ENCODE measurements at places on chromosomes 13 and 19.

DNA sequence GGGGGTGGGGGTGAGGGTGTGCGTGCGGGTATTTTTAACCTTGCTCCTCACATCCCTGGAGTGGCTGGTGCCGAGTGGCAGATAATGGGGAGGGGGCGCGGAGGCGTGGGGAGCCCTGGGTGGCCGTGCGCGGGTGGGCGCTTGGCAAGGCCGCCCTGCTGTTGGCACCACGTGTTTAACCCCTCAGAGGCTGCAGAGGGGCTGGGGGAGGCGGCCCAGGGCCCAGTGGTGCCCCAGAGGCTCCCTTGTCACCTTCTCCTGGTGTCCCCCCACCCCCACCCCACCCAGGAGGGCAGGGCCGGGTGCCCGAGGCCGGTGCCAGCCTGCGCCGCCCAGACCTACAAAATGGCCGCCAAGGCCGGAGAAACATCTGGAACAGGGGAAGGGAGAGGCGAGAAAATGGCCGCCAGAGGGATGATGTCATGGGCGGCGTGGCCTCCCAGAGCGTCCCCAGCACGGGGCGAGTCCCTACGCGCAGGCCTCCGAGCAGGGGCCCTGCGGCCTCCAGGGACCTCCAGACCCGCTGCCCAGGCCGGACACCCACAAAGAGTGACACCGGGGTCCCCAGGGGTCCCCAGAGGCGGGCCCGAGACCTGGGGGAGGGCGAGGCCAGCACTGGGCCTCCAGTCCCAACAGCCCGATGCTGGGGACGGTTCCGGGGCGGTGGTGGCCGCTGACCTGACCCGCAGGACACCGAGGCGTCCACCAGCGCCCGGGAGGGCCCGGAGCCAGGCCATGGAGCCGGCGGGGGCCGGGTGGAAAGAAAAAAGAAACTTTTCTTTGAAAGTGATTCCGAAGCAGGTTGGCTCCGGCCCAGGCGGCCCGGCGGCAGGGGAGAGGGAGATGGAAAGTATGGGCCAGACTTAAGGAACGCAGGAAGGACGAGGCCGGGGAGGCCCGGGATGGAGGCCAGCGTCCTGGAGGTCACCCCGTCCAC is 38.2 kb downstream of the NFIC start:
- DNase-seq: no peak

DNA sequence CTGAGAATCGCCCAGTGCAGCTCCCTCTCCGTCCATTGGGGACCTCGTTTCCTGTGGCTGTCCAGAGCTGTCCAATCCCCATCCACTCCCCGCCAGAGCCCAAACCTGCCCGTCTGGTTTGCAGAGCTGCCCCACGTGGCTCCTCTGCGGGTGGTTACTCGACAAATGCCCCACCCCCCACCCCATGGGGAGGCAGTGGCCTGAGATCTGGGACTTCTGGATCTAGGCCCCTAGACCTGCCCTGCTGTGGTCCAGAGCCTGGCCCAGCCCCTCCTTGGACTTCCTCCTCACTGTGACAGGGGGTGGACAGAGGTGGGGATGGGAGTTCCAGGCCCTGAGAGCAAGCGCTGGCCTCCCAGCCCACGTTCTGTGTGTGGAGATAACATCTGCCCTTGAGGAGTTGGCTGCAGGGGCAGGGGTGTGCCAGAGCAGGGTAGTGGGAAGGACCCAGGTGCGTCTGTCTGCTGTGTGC is 29.1 kb downstream of the PAK4 start:
- no peak for DNase-seq

DNA sequence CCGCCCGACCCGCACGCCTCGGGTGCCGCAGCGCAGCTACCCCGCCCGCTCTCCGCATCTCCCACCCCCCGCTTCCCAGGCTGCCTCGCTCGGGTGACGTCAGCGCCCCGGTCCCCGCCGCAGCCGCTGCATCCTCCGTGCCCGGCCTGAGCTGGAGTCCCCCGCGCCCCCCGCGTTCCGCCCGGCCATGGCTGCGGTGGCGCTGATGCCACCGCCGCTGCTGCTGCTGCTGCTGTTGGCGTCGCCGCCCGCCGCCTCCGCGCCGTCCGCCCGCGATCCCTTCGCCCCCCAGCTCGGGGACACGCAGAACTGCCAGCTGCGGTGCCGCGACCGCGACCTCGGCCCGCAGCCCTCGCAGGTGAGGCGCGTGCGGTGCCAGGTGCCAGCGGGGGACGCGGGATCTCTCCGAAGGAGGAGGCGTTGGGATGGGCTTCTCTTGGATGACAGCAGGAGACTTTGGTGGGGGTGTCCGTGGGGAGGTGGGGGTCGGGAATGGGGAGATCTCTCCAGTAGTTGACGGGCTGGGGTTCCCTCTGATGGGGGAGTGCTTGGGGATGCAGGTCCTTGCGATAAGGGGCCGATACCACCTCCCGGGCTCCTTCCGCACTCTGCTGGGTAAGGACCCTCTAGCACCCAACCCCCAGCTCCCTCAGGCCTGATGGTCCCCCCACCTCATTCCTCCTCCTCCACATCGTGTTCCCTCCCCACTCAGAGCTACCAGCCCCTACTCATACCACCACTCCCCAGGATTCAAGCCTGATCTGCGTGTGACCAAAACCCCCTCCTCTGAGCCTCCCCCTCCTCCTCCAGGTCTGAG is at the start of gene TMEM59L:
Gene TMEM59L, plus strand, starts transcription at position 99 of the 817 bp plus-strand sequence. Its CDS starts 89 bp downstream, at position 188.
- DNase-seq: peak; percentile 45

DNA sequence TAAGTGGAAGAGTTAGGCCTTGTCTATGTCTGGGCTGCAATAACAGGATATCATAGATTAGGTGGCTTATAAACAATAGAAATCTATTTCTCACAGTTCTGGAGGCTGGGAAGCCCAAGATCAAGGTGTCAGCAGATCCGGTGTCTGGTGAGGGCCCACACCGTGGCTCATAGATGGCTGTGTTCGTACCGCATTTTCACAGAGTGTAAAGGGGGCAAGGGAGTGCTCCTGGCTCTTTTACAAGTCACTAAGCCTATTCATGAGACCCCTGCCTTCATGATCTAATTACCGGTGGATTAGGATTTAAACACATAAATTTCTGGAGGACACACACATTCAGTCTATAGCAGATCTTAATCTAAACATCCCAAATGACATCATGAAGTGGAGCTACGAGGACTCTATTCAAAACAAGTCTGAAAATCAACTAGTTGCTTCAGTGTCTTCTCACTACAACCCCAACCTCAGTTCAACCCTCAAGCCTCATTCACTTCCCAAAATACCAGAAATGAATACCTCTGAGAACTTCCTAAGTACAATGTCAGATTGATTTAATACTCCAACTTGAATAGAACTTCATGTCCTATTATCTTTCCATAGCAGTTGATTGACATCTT is 23.5 kb downstream of the ENOX1 start:
- no peak for DNase-seq

GRCh38 chr19:48203222-48203793 is 32.8 kb downstream of the ZSWIM9 start:
- DNase-seq: no peak

DNA sequence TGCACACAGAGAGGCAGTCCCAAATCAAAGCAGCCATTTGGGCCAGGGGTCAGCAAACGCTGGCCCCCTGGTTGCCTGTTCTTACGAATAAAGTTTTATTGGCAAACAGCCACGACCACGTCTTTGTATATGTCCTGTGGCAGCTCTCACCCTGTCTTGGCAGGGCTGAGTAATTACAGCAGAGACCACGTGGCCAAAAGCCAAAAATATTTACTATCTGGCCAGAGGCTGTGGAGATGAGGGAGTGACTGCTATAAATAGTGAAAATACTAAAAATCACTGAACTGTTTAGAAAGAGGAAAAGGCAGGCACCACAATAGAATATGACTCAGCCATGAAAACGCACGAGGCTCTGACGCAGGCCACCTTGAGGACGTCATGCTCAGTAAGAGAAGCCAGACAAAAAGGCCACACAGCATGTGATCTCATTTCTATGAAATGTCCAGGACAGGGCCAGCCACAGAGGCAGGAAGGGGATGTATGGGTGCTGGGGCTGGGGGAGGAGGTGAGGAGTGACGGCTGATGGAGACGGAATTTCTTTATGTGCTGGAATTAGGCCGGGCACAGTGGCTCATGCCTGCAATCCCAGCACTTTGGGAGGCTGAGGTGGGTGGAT is 29.4 kb downstream of the SMIM24 start:
- DNase-seq: no peak

- DNase-seq: no peak
Observed at GRCh38 chr13:98954313-98954712, 23.6 kb downstream of the DOCK9 start.
